GM23338 (cell line): ENCODE measurements at places on chromosomes 4 and X.

- H3K27ac ChIP-seq: no peak overlapping the region
- no peaks in the 10 kb centered on the region for H3K4me1 ChIP-seq
- DNase-seq: no peak
- no peak overlapping the region for H3K4me3 ChIP-seq
Measured at GRCh38 chrX:47745416-47745815, 86.4 kb upstream of the UXT start.

DNA sequence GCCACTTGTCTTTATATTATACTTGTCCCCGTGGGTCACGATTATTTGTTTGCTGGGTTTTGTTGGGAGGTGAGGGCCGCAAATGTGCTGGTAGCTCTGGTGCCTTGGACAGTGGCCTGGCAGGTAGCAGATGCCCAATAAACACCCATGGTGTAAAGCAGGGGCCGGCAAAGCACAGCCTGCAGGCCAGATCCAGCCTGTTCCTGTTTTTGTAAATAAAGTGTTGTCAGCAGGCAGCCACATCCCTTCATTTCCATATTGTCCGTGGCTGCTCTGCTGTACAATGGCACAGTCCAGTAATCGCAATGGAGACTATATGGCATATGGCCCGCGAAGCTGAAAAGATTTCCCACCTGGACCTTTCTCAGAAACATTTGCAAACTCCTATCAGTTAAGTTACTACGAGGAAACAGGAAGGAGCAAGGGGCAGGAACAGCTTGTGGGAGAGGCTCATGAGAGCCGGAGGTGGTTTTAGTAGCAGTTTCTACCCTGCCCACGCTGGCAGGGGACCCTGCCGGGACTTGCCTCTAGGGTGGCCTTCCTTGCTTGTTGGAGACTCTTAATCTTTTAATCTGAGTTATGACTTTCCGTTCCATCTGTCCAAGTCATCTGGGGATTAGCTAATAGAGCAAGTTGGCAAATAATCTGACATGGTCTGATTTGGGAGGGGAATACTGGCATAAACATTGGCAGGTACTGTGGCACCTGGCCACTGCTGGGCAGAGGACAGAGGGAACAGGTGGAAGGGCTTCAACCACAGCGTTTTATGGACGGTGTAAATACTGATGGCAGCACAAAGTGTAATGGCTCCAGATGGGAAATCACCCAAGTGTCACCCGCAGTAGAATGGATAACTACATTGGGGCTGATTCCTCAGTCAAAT is 19.6 kb downstream of the CLCN4 start:
- no peak overlapping the region for H3K27ac ChIP-seq
- H3K4me3 ChIP-seq: no peak overlapping the region

- no peak overlapping the region for H3K4me3 ChIP-seq
- H3K27ac ChIP-seq: no peak overlapping the region
- H3K36me3 ChIP-seq: no peaks in the 10 kb centered on the region
- peaks cover 20% of the 10 kb centered on the region for H3K4me1 ChIP-seq
- DNase-seq: no peak
- peaks cover 7% of the 10 kb centered on the region for H3K27me3 ChIP-seq
Measured at GRCh38 chr4:3865986-3866812, 100.0 kb downstream of the ADRA2C start.

GRCh38 chrX:17375367-17375636 is 302 bp downstream of the NHS start:
- no peaks in the 10 kb centered on the region for H3K36me3 ChIP-seq
- peaks cover 33% of the 10 kb centered on the region for H3K27me3 ChIP-seq
- H3K4me3 ChIP-seq: peak overlapping the region; percentile 65

DNA sequence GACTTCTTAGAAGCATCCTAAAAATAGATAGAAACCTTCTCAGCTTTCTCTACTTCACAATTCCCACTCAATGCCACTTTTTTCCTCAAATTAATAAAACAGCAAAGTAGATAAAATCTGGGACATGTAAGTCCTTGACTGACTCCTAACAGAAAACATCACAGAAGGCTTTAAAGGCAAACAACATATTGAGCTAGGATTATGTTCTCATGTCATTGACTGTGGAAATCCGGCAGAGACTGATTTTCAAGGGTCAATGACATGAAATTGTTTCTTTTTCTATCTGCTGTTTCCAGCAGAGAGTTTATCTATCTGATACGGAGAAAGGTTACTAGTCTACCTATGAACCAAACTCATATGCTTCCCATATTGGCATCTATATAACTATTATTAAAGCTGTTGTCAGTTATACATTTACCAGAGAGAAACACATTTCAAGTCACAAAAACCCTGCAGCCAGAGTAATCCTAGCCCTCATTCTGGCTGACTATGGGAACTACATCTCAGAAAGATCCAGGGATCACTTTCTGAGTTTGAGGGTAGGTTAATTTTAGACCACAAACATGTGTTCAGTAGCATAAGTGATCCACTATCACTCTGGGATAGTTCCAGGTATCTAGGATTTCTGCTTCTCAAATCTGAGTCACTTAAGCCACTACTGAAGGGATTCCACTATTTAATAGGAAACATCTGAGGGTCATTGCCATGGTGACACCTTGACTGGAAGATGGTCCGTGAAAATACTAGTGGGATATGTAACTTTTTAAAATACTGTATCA is 147.6 kb downstream of the PPP3CA start:
- DNase-seq: no peak
- no peaks in the 10 kb centered on the region for H3K36me3 ChIP-seq
- H3K27ac ChIP-seq: no peak overlapping the region
- H3K27me3 ChIP-seq: no peaks in the 10 kb centered on the region
- H3K4me1 ChIP-seq: 0 out of 2 replicates have a peak, but pooled peaks cover 4% of the 10 kb centered on the region
- H3K4me3 ChIP-seq: no peak overlapping the region

DNA sequence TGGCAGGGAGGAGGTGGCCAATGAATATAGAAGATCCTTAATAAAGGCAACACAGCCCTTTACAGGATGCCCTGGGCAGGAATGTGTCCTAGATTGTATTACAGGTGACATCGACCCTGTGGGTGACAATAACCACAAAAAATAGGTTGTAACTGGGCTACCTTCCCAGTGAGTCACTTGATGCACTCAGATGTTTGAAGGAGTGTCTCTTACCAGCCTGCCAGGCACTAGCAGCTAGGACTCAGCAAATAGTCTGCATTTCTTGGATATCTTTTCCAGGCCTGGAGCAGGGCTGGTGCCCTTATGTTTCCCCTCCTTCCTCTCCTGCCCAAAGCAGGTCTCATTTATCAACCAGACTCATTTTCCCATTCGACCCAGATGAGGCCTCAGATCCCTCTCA is 50.9 kb upstream of the TMEM164 start:
- H3K36me3 ChIP-seq: no peaks in the 10 kb centered on the region
- no peak overlapping the region for H3K27ac ChIP-seq
- H3K4me1 ChIP-seq: no peaks in the 10 kb centered on the region

- H3K27ac ChIP-seq: no peak overlapping the region
- peaks cover 32% of the 10 kb centered on the region for H3K36me3 ChIP-seq
- no peak overlapping the region for H3K4me3 ChIP-seq
- no peak for DNase-seq
- no peaks in the 10 kb centered on the region for H3K4me1 ChIP-seq
- no peaks in the 10 kb centered on the region for H3K27me3 ChIP-seq
Measured at GRCh38 chr4:10081218-10081606, 35.4 kb downstream of the WDR1 start.
